ENCODE measurements at places on chromosomes 4 and X.

GRCh38 chr4:151744614-151745013, 16.2 kb downstream of the GATB start:
- no peak for DNase-seq

DNA sequence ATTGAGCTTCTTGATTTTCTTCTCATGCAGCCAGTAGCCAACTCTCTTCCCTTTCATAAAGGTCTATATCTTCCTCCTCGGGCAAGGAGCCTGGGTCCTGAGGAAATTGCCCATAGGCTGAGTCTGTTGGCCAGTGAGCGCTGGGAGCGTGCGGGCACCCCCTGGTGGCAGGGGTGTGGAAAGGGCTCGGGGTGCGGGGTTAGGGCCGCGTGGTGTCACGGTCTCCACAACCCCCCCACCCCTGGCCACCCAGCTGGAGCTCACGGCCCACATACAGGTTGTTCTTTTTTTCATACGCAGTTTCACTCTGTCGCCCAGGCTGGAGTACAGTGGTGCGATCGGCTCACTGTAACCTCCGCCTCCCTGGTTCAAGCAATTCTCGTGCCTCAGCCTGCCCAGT, 13.1 kb downstream of the RBM10 start:
- no peak for DNase-seq

DNA sequence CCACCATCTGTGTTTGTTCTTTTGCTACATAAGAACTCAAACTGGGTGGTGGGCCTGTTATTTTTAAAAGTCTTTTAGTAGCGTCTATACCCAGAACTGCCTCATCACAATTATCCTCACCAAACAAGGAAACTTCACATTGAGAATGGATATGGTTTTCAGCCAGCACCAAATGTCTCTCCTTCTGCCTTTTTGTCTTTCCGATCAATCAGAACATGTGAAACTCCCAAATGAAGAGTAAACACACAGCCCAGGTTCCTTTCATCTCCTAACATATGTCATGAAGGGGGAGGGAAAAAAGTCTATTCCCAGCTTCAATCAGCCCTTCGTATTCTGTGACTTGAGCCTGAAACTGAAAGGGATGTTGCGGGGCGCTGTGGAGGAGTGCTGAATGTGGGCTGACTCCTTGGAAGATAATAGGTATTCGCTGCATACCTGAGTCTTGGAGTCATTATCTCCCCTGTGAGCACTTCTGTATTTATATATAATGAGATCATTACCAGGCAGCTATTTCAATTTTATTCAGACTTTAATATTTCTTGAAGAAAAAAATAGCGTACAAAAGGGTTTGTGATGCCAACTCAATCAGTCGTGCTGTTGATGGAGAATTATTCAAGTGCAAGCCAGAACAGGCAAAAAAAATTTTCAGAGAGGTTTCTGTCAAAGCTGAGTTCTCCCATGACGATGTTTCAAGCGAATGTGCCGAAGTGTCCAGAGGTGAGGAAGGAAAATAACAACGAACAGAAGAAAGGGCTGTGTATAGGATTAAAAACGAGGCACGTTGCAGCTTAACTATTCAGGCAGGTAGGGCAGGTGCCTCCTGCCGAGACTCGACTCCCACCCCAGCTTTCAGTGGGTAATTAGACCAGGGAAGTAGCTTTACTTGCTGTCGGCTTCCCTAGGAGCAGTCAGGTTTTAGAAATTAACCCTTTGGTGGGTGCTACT, 163.9 kb upstream of the NOCT start:
- no peak for DNase-seq

GRCh38 chr4:26330946-26331345, 10.1 kb downstream of the RBPJ start:
- DNase-seq: no peak

DNA sequence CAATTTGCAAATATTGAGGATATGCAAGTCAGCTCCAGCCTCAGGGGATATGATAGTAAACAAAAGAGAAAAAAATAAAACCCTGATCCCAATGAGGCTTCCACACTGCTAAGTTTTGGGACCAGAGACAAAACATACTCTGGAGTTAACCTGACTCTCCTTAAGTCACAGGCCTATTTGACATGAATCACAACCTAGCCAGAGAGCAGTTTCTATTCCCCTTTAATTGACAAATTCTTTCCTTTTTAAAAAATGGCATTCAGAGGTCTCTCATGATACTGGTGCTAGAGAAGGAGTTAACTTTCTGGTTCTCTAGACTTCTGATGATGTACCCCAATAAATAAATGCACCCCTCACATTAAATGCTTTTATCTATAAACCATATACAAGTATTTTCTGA, 8.8 kb downstream of the ACSL1 start:
- no peak for DNase-seq

GRCh38 chr4:152961773-152962115, 25.6 kb downstream of the FHDC1 start:
- no peak for DNase-seq

- no peak for DNase-seq
Observed at GRCh38 chrX:153549231-153549630, 31.8 kb downstream of the ATP2B3 start.

- no peak for DNase-seq
Observed at GRCh38 chrX:18252644-18253359, 32.1 kb upstream of the BEND2 start.

DNA sequence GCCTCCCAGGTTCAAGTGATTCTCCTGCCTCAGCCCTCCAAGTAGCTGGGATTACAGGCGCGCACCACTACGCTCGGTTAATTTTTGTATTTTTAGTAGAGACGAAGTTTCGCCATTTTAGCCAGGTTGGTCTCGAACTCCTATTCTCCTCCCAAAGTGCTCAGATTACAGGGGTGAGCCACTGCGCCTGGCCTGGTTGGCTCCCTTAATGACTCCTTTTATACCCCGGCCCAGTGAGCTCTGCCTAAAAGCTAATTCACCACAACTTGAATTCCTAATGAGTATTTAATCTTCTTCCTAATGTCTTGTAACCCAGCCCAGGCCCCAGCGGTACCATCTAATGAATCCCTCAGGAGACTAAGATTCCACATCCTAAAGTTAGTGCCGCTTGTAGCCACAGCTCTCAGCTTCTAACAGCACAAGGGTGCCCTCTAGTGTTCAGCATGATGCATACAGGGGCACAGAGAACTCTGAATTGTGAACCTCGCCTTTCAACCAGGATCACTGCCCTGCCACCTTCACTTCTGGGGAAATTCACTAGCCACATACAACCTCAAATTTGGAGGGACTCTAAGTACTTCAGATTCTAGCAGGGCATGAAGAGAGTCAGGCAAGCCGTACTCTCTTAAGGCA, 89.5 kb downstream of the OR13H1 start:
- DNase-seq: peak; percentile 5

DNA sequence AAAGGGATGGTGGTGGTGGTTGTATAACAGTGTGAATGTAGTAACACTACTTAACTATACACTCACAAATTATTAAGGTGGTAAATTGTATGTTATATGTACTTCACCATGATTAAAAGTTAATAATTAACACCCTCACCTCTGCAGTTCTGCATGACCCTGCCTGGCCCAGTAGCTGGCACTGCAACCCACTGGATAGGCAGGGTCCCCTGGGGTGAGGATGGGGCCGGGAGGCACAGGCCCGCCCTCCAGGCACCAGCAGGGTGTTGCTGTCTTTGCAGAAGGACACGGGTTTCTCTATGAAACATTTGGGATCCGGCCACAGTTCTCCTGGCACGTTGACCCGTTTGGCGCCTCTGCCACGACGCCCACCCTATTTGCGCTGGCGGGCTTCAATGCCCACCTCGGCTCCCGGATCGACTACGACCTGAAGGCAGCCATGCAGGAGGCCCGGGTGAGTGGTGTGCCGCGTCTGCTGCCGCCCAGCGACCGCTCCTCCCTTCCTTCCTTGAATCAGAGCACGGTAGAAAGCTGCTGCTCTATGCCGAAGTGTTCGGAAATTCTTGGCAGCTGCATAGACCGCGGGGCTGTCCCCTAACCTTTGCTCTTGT, 11.8 kb downstream of the MAN2B2 start:
- no peak for DNase-seq

- DNase-seq: no peak
Observed at GRCh38 chr4:57764856-57765255, 654.7 kb upstream of the IGFBP7 start.

GRCh38 chr4:25368315-25368714, 8.7 kb upstream of the ANAPC4 start:
- no peak for DNase-seq

DNA sequence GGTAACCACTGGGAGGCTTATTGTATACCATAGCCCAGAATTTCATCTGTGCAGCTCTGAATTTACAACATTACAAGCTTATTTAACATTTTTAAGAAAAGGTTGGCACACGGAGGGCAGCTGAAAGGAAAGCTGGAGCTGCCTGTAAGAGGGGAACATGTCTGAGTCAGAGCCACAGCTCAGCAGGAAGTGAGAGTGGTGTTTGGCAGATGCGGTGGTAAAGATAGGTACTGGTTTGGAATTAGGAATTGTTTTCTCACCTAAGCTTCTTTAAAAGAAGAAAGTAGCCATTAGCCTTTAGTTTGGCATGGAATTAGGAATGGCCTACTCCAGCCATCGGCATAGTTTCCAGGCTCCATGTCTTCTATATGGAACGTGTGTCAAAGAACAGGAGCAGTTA, 172.5 kb upstream of the ANXA3 start:
- DNase-seq: no peak

GRCh38 chr4:83284193-83285054, at the start of gene COQ2:
Gene COQ2, minus strand, starts transcription at chr4:83284798. Its CDS starts 34 bp downstream, at chr4:83284764.
- DNase-seq: peak; percentile 83

GRCh38 chrX:18647621-18648020, 24.3 kb downstream of the RS1 start:
- DNase-seq: no peak

Measured in activated CD8-positive, alpha-beta memory T cell treated with anti-CD3 and anti-CD28 coated beads for 1 hour (primary cell).